Thoracic aorta (tissue), 2 donors: ENCODE measurements at places on chromosomes 2 and 18. TPM values are rescaled to one million over a fixed set of nuclear protein-coding genes. Genes with fewer than 3 reads are reported as not detected.

DLX2 gene
- total RNA-seq = not detected

NDC80 gene
- total RNA-seq = not detected

SP3 gene
- total RNA-seq = 74.4 TPM

DNAH6 gene
- not detected for total RNA-seq

SCG2 gene
- total RNA-seq = 0.56 TPM

DNA sequence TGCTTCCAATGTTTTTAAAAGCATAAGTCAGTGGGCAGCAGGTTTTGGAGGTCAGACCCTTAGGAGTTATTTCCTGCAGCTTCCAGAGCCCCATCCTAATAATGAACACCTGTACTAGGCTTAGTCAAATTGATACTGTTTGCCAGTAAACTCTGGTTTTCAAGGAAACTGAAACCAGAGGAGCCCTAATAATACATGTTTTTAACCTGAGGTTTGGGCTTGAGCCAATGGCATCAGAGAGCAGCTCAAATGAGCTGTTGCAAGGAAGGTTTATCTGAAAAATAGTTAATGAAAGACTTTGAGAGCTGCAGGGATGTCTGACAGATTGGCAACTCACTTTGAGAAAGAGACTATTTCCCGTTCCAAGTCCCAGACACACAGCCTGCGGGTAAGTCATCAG is 54.6 kb downstream of the DCC start:
- no peak overlapping the region for H3K27ac ChIP-seq
- H3K4me3 ChIP-seq = no peak overlapping the region
- no peak for DNase-seq
- H3K27me3 ChIP-seq = no peaks in the 10 kb centered on the region

DNA sequence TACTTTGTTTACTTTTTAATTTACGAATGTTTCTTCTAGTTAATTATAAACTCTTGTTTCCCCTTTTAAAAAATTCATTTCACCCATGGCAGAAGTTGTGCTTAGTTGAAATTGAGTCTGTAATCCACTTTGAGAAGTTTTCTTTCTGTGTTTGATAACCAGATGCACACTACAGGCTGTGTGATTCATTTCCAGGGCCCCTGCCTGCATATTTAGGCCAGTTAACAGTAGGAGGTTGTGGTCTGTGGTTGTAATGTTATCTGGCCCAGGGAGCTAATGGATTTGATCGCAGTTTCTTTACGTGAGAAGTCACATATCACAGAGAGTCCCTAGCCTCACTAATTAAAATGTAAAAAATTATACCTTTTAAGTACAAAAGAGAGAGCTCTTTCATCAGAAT is 3.3 kb downstream of the CDH7 start:
- no peak overlapping the region for H3K4me3 ChIP-seq
- no peaks in the 10 kb centered on the region for H3K27me3 ChIP-seq
- DNase-seq = no peak
- no peaks in the 10 kb centered on the region for H3K36me3 ChIP-seq
- no peaks in the 10 kb centered on the region for H3K4me1 ChIP-seq

- H3K27ac ChIP-seq = no peak overlapping the region
- no peak overlapping the region for H3K4me3 ChIP-seq
- peaks cover 73% of the 10 kb centered on the region for H3K36me3 ChIP-seq
- H3K27me3 ChIP-seq = no peaks in the 10 kb centered on the region
- no peak for DNase-seq
Observed at GRCh38 chr2:233461481-233461891, 105.1 kb downstream of the USP40 start.

- no peak for DNase-seq
- H3K27ac ChIP-seq = no peak overlapping the region
- no peaks in the 10 kb centered on the region for H3K36me3 ChIP-seq
- no peaks in the 10 kb centered on the region for H3K4me1 ChIP-seq
- no peaks in the 10 kb centered on the region for H3K27me3 ChIP-seq
- H3K4me3 ChIP-seq = no peak overlapping the region
Observed at GRCh38 chr18:73087282-73087977, 219.6 kb upstream of the NETO1 start.

DNA sequence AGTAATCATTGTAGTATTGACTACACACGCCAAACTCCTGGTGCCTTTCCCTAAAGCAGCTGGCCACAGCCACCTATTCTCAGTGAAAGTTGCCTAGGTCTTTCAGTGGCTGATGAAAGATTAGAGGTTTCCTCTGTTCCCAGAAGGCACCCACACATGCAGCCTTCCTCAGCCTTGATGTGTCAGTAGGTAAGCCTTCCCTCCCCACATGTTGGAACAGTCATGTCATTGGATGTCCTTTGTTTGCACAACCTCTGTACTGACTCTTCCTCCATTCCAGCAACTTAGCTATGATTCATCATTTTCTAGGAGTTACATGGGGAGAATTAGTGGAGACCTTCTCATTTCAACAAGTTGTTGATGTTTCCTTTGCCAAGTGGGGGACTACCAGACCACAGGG is 630.8 kb upstream of the SLC39A10 start:
- H3K27ac ChIP-seq = no peak overlapping the region
- no peaks in the 10 kb centered on the region for H3K4me1 ChIP-seq
- H3K36me3 ChIP-seq = no peaks in the 10 kb centered on the region
- H3K27me3 ChIP-seq = no peaks in the 10 kb centered on the region
- no peak overlapping the region for H3K4me3 ChIP-seq

- DNase-seq = no peak
- no peak overlapping the region for H3K4me3 ChIP-seq
- H3K36me3 ChIP-seq = no peaks in the 10 kb centered on the region
- no peaks in the 10 kb centered on the region for H3K4me1 ChIP-seq
- H3K27ac ChIP-seq = no peak overlapping the region
Observed at GRCh38 chr18:78911751-78912283, 67.8 kb upstream of the SALL3 start.

DNA sequence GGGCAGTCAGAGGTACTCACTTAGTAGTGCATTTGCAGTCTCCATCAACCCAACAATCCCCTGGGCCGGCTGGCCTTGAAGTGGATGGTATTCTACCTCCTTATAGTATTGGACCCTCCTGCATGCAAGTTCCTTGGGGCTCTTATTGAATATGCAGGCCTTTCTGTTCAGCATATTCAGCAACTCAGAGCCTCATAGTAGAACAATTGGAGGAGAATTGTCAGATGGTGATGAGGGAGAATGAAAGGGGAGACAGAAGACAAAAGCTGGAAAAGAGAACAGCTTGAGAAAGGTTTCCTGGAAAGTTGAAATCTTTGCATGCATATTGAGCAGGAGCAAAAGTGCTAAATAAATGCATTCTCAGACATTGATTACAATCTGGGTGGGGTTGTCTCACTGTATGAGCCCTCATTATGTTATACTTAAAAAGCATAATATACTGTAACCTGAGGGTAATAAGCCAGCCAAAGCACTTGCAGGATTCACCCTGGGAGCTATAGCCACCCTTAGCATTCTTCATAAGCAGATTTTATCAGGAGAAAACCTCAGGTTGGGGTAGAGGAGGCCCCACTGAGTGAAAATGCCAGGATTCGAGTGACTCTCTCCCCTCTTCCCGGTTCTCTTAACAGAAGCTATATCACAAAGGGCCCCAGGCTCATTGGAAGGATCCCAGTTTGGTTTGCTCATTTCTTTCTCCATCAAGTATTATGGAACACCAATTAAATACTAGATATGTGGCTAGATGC is 178.1 kb downstream of the MSH2 start:
- no peaks in the 10 kb centered on the region for H3K4me1 ChIP-seq
- H3K27me3 ChIP-seq = no peaks in the 10 kb centered on the region
- no peak for DNase-seq
- H3K36me3 ChIP-seq = no peaks in the 10 kb centered on the region
- no peak overlapping the region for H3K4me3 ChIP-seq
